Activated T-helper 1 cell treated with anti-CD3 and anti-CD28 coated beads, Interleukin-12 subunit alpha, Interleukin-12 subunit beta, Interleukin-2, Interleukin-4 antibody, amounts not matched to agents 30 ng/mL and 10 ng/mL and 1 ng/mL, durations not matched to agents 14 hours and 24 hours and 36 hours (primary cell): ENCODE measurements at places on chromosomes 3 and 15. TPM values are rescaled to one million over a fixed set of nuclear protein-coding genes. Genes with fewer than 3 reads are reported as not detected.

The GRK7 gene
- total RNA-seq = not detected in 2 replicates

The LAMB2 gene
- not detected in 2 replicates for total RNA-seq

The CD276 gene
- total RNA-seq = 29.0 and 29.2 TPM in 2 replicates

The CD96 gene
- 79.1 and 79.7 TPM in 2 replicates for total RNA-seq

The ACSBG1 gene
- total RNA-seq = 0.15 and 0.52 TPM in 2 replicates

The RPP14 gene
- 22.7 and 23.4 TPM in 2 replicates for total RNA-seq

The ARHGEF26 gene
- total RNA-seq = 0.22 TPM in 1 of 2 replicates, not detected in the other

The FOXB1 gene
- 1.2 and 1.3 TPM in 2 replicates for total RNA-seq

The KBTBD13 gene
- not detected in 2 replicates for total RNA-seq

The CFAP100 gene
- total RNA-seq = not detected in 2 replicates

The FANCI gene
- total RNA-seq = 167 and 172 TPM in 2 replicates

GRCh38 chr15:101129851-101130380, 121.9 kb downstream of the CHSY1 start:
- no peak for DNase-seq
- peaks cover 9% of the 10 kb centered on the region for H3K36me3 ChIP-seq
- H3K4me1 ChIP-seq = peaks cover 45% of the 10 kb centered on the region
- H3K27ac ChIP-seq = no peak overlapping the region
- no peak overlapping the region for H3K4me3 ChIP-seq
- H3K27me3 ChIP-seq = no peaks in the 10 kb centered on the region

- H3K4me3 ChIP-seq = no peak overlapping the region
- no peak for DNase-seq
- peaks cover 6% of the 10 kb centered on the region for H3K27me3 ChIP-seq
- no peak overlapping the region for H3K27ac ChIP-seq
- peaks cover 37% of the 10 kb centered on the region for H3K4me1 ChIP-seq
These were observed 84.8 kb upstream of the POMGNT2 start for GRCh38 chr3:43190670-43191069.

- no peak overlapping the region for H3K27ac ChIP-seq
- peaks cover 7% of the 10 kb centered on the region for H3K4me1 ChIP-seq
- no peak for DNase-seq
These were observed 8.9 kb downstream of the ECE2 start for GRCh38 chr3:184284696-184285095.

DNA sequence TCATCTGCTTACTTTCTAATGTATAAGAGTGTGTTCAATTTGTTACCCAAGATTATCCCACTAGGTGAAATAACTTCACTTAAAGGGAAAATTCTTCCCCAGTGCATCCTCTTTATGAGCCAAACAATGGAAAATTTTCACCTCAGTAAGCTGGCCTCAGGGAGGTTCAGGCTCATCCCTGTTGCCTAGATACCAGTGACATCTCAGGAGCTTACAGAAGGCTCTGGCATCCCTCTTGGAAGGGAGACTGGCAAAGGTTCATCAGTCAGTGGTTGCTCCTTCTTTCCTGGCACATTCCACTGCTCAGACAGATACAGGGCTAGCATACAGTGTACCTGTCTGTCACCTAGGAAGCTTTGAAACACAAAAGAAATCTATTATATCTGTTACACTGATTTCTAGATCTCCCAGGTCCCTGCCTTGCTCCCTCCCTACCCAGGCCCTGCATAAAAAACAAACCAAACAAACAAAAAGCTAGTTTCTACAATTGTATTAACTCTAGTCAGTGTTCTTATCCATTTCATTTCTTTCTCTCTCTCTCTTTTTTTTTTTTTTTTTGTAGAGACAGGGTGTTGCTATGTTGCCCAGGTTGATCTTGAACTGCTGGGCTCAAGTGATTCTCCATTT, 1.7 kb downstream of the IP6K2 start:
- H3K4me3 ChIP-seq = peak overlapping the region; percentile 98
- H3K4me1 ChIP-seq = peaks cover 35% of the 10 kb centered on the region
- peaks cover 20% of the 10 kb centered on the region for H3K36me3 ChIP-seq
- DNase-seq = no peak
- H3K27me3 ChIP-seq = peaks cover 12% of the 10 kb centered on the region

- H3K4me3 ChIP-seq = no peak overlapping the region
- H3K4me1 ChIP-seq = peaks cover 9% of the 10 kb centered on the region
- H3K36me3 ChIP-seq = no peaks in the 10 kb centered on the region
- peaks cover 9% of the 10 kb centered on the region for H3K27me3 ChIP-seq
- no peak overlapping the region for H3K27ac ChIP-seq
These were observed 13.1 kb downstream of the CCR5AS start for GRCh38 chr3:46393554-46394434.

GRCh38 chr15:60591496-60592370, 112.8 kb upstream of the ICE2 start:
- peak overlapping the region; percentile 97 for H3K27ac ChIP-seq
- peak; percentile 29 for DNase-seq
- peaks cover 12% of the 10 kb centered on the region for H3K36me3 ChIP-seq
- peaks cover 71% of the 10 kb centered on the region for H3K4me1 ChIP-seq
- H3K27me3 ChIP-seq = peaks cover 2% of the 10 kb centered on the region

DNA sequence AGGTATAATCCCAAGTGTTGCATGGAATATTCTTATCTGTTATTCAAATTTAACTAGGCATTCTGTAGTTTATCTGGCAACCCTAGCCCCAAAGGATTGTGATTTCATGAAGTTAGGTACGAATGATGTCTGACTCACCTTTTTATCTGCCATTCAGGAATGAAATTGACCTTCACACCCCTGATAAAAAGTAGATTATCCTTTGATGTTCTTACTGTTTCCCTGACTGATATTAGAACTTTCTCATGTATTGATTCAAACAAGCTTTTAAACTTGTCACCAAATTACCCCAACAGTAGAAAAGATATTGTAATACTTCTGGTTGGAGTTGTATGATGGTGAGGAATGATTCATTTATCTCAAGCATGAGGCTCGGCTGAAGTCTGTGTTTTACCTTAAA, 43.6 kb upstream of the CADPS start:
- no peak for DNase-seq
- no peaks in the 10 kb centered on the region for H3K36me3 ChIP-seq
- H3K4me1 ChIP-seq = no peaks in the 10 kb centered on the region
- no peak overlapping the region for H3K4me3 ChIP-seq

GRCh38 chr3:27310688-27311087, 58.5 kb downstream of the NEK10 start:
- no peaks in the 10 kb centered on the region for H3K36me3 ChIP-seq
- no peak overlapping the region for H3K27ac ChIP-seq
- DNase-seq = no peak
- no peak overlapping the region for H3K4me3 ChIP-seq

- no peak overlapping the region for H3K27ac ChIP-seq
- no peaks in the 10 kb centered on the region for H3K4me1 ChIP-seq
- no peaks in the 10 kb centered on the region for H3K36me3 ChIP-seq
- no peaks in the 10 kb centered on the region for H3K27me3 ChIP-seq
These were observed 89.6 kb downstream of the GAP43 start for GRCh38 chr3:115712871-115713270.

DNA sequence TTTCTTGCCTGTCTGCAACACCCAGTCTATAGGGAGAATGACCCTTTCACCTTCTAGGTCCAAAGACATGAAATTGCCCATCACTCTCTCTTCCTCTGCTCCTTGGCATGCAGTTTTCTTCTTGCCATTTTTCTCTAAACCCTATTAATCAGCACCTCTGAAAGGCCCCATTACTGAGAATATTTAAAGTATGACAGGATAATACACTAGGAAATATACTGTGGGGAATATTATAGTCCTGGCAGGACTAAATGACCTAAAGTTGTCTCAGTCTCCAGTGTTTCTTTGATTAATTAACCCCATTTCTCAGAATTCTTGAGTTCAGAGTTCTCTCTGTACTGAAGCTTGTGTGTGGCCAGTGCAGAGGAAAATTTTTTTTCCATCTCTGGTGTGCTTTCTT, 730.7 kb downstream of the AGBL1 start:
- H3K27me3 ChIP-seq = no peaks in the 10 kb centered on the region
- no peaks in the 10 kb centered on the region for H3K4me1 ChIP-seq
- no peaks in the 10 kb centered on the region for H3K36me3 ChIP-seq
- DNase-seq = no peak
- H3K27ac ChIP-seq = no peak overlapping the region
- no peak overlapping the region for H3K4me3 ChIP-seq

- no peak for DNase-seq
- no peak overlapping the region for H3K27ac ChIP-seq
- H3K4me3 ChIP-seq = no peak overlapping the region
- peaks cover 12% of the 10 kb centered on the region for H3K4me1 ChIP-seq
- no peaks in the 10 kb centered on the region for H3K36me3 ChIP-seq
These were observed 6.9 kb downstream of the CYFIP1 start for GRCh38 chr15:22973286-22973685.

DNA sequence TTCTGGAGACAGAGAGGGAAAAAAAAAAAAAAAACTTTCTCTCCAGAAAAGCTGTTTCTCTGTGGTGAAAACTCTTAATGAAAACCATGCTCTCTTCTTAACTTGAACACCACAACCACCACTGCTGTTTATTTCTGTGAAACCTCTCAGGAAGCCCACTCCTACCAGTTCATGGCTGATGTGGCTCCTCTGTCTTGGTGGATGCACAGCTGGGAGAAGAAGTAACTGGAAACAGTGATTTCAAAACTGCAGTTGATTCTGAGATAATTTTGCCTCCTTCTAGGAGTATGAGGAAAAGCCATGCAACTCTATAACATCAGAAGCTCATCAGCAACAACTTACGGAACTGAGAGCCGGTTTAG, 40.2 kb upstream of the PYGO1 start:
- H3K36me3 ChIP-seq = no peaks in the 10 kb centered on the region
- H3K27ac ChIP-seq = no peak overlapping the region
- no peak overlapping the region for H3K4me3 ChIP-seq
- peaks cover 4% of the 10 kb centered on the region for H3K27me3 ChIP-seq

GRCh38 chr3:53161820-53162671, 1.0 kb downstream of the PRKCD start:
- peaks cover 16% of the 10 kb centered on the region for H3K27me3 ChIP-seq
- H3K4me3 ChIP-seq = peak overlapping the region; percentile 86
- H3K27ac ChIP-seq = peak overlapping the region; percentile 83
- peaks cover 2% of the 10 kb centered on the region for H3K36me3 ChIP-seq

- H3K27me3 ChIP-seq = peaks cover 3% of the 10 kb centered on the region
- H3K27ac ChIP-seq = no peak overlapping the region
- no peak for DNase-seq
- no peaks in the 10 kb centered on the region for H3K4me1 ChIP-seq
These were observed 70.9 kb downstream of the CGGBP1 start for GRCh38 chr3:87987952-87988351.

DNA sequence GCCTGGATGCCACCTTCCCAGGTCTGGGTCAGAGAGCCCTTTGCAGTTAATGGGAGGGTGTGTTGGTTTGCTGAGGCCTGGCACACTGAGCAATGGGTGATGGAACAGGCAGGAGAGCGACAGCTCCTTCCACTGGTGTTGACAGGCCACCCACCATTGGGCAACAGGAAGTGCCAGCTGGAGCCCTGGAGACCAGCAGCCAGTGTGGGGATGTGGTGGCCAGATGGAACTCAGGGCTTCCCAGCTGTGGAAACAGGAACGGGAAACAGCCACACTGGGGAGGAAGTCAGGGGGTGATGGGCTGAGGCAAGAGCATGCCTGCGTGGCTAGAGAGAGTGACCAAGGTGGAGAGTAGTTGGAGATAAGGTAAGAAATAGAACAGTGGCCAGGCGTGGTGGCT, 9.3 kb downstream of the PSTPIP1 start:
- H3K36me3 ChIP-seq = peaks cover 54% of the 10 kb centered on the region
- H3K27ac ChIP-seq = peak overlapping the region; percentile 96
- H3K27me3 ChIP-seq = no peaks in the 10 kb centered on the region
- H3K4me1 ChIP-seq = peaks cover 84% of the 10 kb centered on the region
- peak overlapping the region; percentile 80 for H3K4me3 ChIP-seq
- DNase-seq = no peak

GRCh38 chr15:25664761-25665160, 198.4 kb downstream of the ATP10A start:
- peaks cover 13% of the 10 kb centered on the region for H3K27me3 ChIP-seq
- no peaks in the 10 kb centered on the region for H3K36me3 ChIP-seq
- H3K4me3 ChIP-seq = no peak overlapping the region
- no peak overlapping the region for H3K27ac ChIP-seq
- H3K4me1 ChIP-seq = no peaks in the 10 kb centered on the region

DNA sequence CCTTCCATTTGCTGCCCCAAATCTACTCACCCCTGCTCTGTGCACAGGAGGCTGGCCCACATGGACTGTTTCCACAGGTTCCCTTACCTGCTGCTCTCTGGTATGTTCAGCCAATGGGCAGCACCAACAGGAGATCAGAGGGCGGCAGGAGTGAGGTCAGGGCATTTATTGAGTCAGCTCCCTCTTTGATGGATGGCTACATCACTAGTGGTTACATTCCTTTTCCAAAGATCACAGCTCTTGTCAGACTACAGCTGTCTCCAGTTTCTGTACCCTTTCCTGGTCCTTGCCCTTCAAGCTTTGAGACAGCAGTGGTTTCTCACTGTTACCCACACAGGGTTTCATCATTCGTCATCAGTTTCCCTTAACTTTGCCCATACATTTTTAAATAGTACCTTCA, 325.1 kb downstream of the SUCLG2 start:
- H3K36me3 ChIP-seq = no peaks in the 10 kb centered on the region
- H3K4me3 ChIP-seq = no peak overlapping the region
- peaks cover 2% of the 10 kb centered on the region for H3K27me3 ChIP-seq
- H3K27ac ChIP-seq = no peak overlapping the region
